ENCODE measurements at places on chromosomes 7 and 10.

DNA sequence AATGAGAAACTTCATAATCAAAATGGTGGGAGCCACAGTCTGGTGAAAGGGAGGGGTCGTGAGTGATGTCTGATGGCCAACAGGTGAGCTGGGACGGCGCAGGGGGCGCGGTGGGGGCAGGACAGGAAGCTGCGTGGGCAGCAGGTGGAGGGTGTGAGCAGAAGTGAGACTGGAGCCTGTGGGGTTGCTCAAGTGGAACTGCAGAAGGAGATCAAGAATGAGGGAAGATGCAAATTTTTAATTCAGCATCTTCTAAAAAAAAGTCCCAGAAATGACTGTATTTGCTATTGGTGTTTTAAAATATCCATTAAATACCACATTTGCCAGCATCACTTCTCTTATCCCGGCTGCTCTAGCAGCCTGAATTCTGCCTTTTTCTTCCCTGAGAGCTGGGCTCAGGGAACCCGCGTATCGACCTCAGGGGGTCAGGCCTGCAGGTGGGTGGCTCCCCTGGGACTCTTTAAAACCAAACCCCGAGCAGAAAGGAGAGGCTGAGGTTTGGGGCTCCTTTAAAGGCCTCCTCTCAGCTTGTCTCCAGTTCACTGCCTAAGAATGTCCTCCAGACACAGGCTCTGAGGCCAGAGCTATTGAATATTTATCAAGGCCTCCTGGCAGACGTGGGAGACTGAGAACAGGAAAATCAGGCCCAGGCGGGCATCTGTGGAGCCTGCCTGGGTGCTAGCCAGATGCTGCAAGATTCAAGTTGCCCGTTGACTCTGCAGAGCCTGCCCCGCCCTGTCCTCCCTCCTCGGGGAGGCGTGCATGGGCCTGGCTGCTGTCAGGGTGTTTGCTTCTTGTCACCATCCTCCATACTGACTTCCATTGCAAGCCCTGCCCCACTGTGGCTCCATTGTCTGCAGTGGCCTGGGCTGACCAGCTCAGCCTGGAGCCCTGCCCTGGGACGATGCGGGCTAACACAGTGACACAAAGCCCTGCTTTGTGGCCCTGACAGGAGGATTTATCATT is 53.9 kb downstream of the SYPL1 start:
- no peak for DNase-seq

- DNase-seq, result no peak
These were observed 212.1 kb downstream of the MACC1 start for GRCh38 chr7:20005081-20005480.

GRCh38 chr7:30411897-30412296 is 66.7 kb downstream of the NOD1 start:
- no peak for DNase-seq

DNA sequence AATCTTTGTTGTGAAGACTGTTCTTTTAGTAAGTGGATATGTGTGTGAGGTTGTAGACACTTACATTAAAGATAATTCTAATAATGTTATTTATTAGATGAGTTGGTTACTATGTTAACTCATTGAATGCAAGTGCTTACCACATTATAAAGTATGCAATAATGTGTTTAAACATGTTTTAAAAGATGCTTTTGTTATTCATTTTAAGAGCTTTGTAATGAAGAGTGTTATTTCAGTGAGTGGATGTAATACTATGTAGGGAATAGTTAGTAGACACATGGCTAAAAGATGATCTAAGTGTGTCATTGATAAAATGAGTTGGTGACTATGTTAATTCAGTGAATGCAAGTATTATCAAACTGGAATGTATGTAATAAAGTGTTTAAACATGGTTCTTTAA is 70.0 kb upstream of the VOPP1 start:
- no peak for DNase-seq

DNA sequence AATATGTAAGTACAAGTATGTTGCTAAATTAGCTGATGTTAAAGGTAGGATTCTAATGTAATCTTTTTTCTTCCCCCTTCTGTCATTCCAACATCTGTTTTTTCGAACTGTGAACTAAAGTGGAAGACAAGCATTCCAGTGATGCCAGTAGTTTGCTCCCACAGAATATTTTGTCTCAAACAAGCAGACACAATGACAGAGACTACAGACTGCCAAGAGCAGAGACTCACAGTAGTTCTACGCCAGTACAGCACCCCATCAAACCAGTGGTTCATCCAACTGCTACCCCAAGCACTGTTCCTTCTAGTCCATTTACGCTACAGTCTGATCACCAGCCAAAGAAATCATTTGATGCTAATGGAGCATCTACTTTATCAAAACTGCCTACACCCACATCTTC is 62.7 kb downstream of the WAC start:
- DNase-seq, result no peak

DNA sequence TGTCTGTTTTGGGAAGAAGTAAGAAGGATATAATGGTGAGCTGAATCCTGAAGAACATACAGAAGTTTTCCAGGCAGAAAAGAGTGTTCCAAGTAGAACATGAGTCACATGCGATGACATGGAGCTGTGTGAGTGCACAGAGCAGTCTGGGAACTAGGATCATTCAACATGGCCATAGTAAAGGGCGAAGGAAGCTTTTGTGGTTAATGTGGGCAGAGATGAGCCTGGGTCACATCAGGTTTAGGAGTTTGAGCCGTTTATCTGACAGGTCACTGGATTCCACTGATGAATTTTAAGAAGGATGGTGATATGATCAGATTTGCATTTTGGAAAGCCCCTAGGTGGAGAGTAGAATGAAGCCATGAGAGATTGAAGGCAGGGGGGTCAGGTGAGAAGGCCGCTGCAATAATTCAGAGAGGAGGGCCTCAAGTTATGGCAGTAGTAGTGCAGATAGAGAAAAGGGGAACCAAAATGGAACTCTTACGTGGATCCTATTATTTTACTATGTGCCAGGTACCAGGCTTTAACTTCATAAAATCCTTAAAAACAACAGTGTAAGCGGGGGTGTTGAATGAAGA is 171.3 kb downstream of the RNLS start:
- no peak for DNase-seq

- no peak for DNase-seq
These were observed 1.3 kb downstream of the ANKRD16 start for GRCh38 chr10:5888351-5888750.

DNA sequence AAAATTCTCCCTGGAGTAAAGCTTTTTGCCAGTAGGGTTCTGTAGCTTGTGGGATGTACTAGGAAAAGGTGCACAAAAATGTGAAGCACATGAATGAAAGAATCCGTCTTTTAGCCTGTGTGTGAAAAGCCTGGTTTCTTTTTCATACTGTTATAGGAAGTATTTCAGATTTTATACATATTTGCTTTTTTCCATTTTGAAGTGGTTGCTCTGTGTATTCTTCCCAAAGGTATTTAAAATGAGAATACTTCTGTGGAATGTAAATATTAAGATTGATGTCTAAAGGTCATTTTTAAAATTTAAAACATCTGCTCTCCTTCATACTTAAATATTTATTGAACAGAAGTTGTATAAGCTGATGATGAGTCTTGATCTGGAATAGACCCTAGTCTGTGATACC is 96.8 kb downstream of the CDK14 start:
- DNase-seq, result no peak

GRCh38 chr7:108280136-108280535 is 150.0 kb upstream of the LAMB4 start:
- DNase-seq, result no peak

GRCh38 chr10:60155099-60155877 is 234.4 kb downstream of the ANK3 start:
- DNase-seq, result no peak

DNA sequence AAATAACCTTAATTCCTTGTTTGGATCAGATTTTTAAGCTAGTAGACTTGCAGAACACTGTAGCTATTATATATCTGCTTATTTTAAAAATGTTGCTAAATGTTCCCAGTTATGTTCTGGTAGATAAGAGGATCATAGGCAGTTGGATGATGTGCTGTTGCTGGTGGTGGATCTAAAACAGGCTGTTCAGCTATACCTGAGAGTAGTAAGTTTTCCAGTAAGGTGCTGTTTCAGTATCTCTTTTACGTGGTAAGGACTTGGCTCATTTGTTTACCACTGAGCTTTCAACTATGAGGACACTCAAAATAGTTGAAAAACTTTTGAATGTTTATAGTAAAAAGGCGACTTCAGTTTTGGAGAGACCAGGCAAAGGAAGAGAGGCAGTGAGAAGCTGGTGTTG is 180.9 kb downstream of the CDK14 start:
- no peak for DNase-seq

DNA sequence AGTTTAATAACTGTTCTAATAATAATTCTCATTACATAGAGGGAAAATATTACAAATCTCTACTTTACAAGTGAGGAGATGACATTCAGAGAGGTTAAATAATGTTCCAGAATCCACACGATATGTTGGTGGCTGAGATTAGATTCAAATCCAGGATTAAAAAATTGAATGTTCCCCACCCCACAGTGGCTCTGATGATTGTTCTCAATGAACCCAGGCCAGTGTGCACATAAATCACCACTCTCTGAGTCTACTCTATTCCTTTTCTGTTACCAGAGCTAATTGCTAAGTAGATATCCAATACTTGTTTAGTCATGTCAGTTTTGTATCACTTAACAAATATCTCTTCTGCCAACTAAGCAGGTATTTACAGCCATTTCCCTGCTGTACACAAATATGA is 281.0 kb downstream of the ABCA13 start:
- no peak for DNase-seq

- DNase-seq, result no peak
These were observed 33.9 kb upstream of the MSMB start for GRCh38 chr10:46079831-46080585.

GRCh38 chr7:107660381-107661080 is at the start of gene SLC26A4:
SLC26A4 (plus strand) TSS chr7:107660828; CDS start chr7:107661642, 814 bp downstream.
- DNase-seq, result no peak

GRCh38 chr7:80491462-80491861 is 20.4 kb downstream of the GNAT3 start:
- no peak for DNase-seq

DNA sequence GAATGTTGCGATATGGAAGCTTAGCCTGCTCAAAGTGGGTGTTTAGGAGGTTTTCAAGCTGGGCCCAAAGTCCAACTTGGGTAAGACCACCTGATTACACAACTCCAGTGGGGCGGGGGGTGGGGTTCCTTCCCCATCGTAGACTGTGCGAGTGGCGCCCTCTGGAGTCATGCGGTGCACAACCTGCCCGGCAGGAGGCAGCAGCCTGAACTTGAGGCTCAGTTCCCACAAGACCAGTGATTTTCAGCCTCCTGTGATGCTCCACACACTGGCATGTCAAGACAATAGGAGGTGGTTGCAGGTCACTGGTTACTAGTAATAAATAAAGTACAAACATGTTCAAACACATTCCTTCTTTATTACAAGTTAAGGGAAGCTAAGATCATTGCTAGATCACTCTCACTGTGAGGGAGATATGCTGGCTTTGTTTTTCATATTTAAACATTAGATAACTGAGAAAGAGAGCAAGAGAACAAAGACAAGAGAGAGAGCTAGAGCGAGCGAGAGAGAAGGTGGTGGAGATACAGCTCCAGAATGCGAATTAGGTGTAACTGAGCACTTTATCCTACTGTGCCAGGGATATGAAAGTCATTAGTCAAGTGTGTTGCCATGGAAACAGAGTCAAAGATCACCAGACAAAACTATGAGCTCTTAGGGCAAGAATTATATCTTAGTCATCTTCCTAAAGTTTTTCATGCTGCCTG is 97.4 kb upstream of the BMPER start:
- DNase-seq, result peak; percentile 18

- peak; percentile 76 for DNase-seq
These were observed 136.2 kb downstream of the TCF7L2 start for GRCh38 chr10:113086282-113086681.

DNA sequence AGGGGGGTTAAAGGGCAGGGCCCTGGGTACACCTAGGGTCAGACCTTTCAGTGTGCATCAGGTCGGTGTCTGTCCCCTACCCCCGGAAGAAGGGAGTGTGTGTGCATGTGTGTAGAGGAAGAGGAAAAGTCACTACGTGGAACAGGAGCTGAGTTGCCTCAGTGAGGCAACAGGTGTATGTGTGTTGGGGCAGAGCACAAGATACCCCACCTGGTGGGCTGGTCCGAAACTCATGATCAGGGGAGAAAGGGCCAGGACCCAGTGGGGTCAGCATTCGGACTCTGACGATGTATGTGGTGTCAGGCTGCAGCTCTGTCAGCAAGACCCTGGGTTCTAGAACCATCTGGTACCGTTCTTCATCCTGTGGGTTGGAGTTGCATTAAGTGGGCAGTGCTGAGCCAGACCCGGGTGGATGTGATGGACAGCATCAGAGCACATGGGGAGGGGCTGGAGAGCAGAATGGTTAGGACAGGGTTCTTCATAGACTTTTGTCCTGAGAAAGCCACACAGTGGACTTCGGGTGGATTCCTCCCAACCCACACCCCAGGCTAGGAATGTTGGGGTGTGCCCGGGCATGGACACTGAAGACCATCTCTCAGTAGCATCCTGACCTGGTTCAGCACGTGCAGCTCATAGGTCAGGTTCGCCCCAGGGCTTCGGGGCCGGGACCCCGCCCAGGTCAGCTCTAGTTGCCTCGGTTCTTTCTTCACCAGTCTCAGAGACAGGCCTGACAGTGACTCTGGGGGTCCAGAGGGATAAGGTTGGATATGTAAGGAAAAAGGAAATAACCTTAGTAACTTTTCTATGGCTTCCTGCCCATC is 10.7 kb downstream of the EPHA1 start:
- no peak for DNase-seq

DNA sequence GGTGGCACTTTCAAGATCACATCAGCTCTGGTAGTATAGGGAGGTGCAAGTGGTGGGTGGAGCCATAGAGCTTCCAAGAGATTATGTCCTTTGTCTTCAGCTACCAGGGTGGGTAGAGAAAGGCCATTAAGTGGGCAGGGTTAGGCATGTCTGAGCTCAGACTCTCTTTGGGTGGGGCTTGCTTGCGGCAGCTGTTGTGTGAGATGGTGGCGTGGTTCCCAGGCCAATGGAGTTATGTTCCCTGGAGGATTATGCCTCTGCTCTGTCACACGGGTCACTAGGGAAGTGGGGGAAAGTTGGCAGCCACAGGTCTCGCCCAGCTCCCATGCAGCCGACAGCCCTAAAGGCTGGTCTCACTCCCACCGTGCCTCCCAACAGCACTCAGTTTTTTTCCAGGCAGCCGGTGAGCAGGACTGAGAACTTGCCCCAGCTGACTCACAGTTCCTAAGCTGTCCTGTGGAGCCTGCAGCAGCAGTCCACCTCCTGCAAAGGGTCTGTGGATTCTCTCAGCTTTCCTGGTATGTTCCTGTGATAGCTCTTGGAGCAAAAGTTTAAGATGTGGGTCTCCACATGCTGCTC is 459.0 kb downstream of the SH2D4B start:
- no peak for DNase-seq

DNA sequence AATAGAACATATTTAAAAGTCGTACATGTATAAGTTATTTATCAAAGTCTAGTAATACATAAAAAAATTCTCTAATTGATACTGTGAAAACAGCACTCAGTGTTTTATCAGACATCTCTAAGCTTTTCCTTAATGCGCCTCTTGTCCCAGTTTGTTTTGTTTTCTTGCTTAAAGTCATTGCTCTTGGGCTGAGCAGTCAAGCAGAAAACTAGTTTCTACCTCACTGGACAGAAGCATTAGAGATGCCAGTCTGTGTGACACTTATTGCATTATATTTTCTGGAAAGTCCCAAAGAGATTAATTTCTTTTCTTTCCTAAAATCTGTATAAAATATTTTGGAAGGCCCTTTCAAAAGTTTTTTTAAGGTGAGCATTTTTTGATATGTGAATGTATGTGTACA is 236.2 kb downstream of the PCLO start:
- no peak for DNase-seq
